Stromal cell of bone marrow (primary cell): ENCODE measurements at places on chromosomes 1 and 21.

DNA sequence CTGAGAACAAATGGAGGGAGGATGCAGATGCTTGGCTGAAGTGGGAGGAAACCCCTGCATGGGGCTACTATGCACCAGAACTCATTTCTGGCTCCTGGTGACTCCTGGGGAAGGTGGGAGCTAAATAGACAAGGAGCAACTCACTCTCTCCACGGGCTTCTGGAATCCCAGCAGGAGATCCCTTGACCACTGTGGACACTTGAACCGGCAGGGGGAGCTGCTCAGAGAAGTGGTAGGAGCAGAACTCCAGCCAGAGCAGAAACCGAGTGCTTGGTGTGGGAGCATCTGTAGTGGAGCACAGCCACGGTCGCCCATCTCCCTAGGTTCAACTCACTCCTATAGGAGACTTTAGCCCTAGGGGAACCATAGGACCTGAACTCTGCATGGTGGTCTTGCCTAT lies 205.6 kb upstream of the GJB5 start:
- DNase-seq, result no peak

- no peak for DNase-seq
These were observed 3.0 kb downstream of the MYOG start for GRCh38 chr1:203082571-203083462.

GRCh38 chr1:165958306-165958705 lies 130.9 kb downstream of the UCK2 start:
- DNase-seq, result no peak

- no peak for DNase-seq
These were observed 43.2 kb downstream of the RHOU start for GRCh38 chr1:228778466-228778865.

DNA sequence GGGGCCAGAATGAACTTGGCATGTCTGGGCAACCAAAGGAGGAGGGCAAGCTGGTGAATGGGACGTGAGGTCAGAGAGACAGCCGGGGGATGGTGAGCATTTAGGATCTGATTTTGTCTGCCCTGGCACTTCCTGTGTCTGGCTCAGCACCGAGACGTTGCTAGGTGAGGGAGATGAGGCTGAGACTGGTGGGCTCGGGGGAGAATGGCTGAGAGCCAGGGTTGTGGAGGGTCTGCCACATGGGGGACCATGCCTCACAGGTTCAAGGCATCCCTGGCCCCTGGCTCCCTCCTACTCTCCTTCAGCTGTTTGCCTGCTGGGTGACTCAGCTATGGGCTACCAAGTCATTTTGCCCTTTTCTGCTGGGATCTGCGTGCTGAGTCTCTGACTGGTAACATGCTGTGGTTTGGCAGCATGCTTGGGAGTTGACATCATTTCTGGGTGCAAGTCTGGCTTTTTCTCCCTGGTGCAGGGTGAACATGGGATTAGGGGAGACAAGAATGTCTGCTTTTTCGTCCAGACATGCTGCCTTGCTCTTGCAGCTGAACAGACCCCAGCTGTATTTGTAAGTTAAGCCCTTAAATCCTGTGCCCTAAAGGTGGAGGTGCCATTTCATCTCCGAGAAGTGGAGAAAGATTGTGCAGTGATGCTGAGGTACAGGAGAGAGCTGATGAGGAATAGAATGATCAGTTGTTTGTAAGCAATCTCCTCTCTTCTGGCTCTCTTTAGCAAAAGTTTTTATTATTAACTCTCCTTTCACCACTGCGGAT lies 17.6 kb downstream of the GALNT2 start:
- DNase-seq, result peak; percentile 97

- DNase-seq, result no peak
These were observed 281.9 kb downstream of the USP25 start for GRCh38 chr21:16011719-16012118.

DNA sequence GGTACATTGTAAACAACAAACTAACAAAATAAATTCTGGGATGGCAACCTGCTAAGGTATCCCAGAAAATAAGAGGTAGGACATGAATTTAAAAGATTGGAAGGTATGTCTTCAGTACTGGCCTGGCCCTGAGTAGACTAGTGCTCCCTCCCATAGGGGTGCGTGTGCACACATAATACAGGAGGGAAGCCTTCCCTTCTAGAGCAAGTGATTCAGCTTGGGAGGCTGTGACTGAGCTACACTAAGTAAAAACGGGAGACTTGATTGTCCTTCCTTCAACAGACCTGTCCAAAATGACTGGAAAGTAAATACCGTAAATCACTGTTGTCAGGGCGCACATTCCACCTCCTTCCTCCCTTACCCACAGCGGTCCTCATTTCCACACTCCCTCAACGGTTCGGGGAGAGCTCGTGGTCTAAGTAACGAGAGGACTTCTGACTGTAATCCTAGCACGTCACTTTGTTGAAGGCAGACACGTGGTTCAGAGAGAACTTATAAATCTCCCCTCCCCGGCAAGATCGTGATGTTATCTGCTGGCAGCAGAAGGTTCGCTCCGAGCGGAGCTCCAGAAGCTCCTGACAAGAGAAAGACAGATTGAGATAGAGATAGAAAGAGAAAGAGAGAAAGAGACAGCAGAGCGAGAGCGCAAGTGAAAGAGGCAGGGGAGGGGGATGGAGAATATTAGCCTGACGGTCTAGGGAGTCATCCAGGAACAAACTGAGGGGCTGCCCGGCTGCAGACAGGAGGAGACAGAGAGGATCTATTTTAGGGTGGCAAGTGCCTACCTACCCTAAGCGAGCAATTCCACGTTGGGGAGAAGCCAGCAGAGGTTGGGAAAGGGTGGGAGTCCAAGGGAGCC lies at the start of gene TGFB2:
Gene TGFB2 (plus strand): TSS at position 523 of the 859 bp plus-strand sequence. CDS start 1,366 bp downstream, outside the sequence.
- peak; percentile 70 for DNase-seq

DNA sequence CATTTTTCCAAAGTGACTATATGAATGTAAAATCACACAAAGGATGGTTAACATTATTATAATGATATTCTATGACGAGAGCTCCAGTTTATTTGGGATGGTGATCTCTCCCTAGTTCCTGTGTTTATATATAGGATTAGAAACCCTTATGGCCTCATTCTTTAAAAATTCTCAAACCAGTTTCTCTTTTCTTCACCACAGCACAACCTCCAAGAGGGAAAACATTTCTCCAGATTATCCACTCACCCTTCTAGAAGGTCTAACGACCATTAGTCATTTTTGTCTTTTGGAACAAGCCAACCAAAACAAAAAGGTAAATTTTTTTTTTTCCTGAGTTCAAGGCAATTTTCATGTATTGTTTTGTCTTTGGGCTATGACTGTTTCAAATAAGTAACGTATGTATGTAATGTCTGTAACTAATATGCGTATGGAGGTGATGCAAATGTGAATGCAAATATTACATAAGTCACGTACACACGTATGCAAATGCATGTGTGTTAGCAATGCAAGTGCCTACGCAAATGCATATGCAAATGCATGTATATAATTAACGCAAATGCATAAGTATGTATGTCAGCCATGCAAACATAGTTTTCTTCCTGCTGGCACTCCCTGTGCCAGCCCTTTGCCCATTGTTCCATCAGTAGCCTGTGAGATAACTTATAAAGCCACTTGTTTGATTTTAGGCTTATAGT lies 72.5 kb upstream of the MORC3 start:
- DNase-seq, result no peak
